Psoas muscle (tissue), 8 donors: ENCODE measurements at places on chromosomes 6 and 20. TPM values are rescaled to one million over a fixed set of nuclear protein-coding genes. Genes with fewer than 3 reads are reported as not detected.

ZC3H12D gene
- 0.32 TPM for total RNA-seq

GRCh38 chr6:28635547-28636158, 110.0 kb downstream of the GPX5 start:
- no peak for DNase-seq

GRCh38 chr20:43682446-43682845, 15.5 kb downstream of the MYBL2 start:
- DNase-seq, result no peak

DNA sequence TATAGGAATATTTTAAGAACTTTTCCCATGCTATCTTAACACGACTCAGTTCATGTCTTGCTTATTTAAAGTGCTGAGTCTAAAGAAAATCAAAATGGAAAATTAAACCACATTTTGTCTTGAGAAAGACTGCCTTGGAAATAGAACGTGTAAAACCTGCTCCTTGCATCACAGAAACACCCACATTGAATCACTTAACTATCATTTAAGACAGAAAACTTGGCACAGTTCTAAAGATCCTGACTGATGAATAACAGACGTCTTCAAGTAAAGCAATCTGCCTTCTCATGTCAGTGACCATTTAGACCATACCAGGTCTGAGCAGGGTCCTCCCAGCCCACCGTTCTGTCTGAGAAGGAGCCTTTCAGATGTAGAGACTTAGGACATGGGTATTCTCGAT, 7.4 kb downstream of the PERP start:
- no peak for DNase-seq

- DNase-seq, result no peak
These were observed 45.3 kb upstream of the ZNF184 start for GRCh38 chr6:27517928-27518787.

DNA sequence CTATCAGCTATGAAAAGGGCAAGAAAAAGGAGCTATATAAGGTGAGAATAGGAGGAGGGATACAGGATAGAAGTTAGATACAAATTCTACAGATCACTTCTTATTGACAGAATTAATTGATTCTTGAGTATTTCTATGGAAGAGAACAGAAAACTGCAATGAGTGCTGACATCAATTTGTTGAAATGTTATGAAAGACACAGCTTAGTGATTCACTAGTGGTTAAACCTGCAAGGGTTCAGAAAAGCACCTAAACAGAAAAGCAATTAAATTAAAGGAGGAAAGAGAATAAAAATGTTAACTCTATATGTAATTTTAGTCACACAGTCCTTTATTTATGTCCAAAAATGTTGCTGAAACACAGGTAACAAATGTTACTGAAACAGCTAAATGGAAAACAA, 254.4 kb upstream of the RUNX2 start:
- no peak for DNase-seq

AGER gene
- 1.2 TPM for total RNA-seq

DLK2 gene
- total RNA-seq, result not detected

DNA sequence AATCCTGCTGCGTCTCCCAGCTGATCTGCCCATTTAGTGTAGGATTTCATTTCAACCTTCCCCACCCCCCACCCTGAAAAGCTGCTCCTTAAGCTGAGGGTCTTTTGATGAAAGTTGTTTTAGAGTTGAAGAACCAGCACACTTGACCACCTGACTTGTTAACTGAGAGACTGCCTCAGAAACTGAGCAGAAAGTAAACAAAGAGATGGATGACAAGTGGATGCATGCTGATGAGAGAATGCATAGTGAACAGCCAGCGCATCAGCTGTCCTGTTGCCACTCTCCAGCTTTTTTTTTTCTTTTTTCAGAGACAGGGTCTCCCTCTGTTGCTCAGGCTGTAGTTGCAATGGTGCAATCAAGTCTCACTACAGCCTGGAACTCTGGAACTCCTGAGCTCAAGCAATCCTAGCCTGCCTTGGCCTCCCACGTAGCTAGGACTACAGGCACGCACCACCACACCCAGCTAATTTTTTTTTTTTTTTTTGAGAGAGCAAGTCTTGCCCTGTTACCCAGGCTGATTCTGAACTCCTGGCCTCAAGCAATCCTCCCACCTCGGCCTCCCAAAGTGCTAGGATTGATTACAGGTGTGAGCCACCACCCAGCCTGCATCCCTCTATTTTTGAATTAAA, 9.5 kb downstream of the RPL10A start:
- no peak for DNase-seq

SLC32A1 gene
- not detected for total RNA-seq

TMEM74B gene
- 2.1 TPM for total RNA-seq

SEMG1 gene
- not detected for total RNA-seq

DNA sequence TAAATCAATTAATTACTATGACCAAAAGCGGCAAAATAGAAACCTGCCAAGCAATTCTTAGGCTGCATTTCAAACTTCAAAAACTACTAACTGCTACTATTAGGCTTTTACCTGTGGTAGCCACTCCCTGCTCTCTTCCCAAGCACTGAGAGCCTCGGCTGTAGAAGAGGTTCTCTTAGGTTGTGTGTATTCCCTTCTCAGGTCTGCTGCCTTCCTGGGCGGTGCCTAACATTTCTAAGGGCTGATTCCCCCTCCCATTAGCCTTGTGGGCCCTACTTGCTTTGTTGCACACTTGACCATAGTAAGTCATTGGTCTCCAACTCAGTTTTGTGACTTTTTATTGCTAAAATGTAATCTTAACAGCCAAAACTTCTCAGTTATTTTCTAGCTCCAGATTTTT, 146.1 kb upstream of the C6orf118 start:
- no peak for DNase-seq

- DNase-seq, result no peak
These were observed 13.3 kb downstream of the PMEPA1 start for GRCh38 chr20:57696401-57696961.

DNA sequence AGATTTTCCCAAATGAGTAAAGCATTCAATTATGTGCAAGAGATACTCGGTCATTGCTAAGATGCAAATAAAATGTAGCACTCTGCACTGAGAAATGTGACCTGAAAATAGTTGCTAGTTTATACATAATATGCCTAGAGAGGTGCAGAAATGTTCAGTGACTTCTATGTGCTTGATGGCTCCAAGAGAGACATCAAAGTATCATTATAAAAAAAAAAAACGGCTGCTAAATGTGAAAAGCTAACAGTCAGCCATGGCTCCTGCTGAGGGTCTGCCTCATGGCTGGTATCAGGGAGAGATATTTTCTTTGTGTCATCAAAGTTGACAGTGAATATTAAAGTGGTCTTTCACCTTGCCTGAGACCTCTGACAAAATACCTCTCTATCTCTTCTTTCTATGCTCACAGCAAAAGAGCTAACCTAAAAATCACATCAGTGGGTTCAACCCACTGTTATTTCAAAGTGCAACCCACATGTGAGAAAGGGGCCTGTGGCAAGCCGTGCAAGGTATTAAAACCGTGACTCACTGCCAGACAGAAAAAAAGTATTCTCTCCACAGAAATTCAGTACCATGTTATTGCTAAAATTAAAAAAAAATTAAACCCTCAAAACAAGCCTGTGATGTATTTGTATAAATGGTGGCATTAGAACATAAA, 259.0 kb downstream of the HIVEP2 start:
- no peak for DNase-seq

DNA sequence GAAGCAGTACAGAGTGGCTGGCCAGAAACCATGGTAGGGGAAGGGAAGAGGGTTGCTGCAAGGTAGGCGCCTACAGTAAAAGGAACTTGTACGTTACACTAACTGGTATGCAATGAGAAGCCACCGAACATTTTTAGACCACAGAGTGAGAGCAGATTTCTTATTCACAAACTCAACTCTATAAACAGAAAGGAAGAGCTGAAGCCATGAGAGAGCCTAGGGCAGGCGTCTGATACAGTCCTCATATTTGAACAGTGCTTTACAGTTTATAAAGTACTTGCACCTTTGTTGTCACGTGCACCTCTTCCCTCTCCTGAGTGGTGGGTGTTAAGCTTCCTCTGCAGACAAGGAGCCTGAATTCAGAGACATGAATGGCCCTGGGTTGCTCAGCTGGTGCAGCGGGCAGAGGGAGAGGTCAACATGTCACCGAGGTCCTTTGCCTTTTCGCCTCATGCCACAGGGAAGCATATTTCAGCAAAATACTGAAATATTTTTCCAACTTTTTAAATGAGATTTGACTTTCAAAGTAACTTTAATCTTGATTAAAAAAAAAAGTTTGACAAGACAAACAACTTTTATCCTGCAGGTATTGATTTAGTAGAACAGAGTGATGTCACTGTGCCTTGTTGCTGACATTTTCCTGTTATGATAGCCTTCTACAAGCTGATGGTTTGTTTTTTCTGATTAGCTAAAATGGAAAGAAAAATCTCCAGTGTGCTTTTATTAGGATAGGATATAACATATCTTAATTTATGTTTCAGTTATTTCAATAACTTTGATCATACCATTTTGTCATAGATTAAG, 23.8 kb downstream of the UST start:
- DNase-seq, result no peak

SGK2 gene
- not detected for total RNA-seq

- no peak for DNase-seq
These were observed 128.2 kb upstream of the AFDN start for GRCh38 chr6:167698540-167698939.

DNA sequence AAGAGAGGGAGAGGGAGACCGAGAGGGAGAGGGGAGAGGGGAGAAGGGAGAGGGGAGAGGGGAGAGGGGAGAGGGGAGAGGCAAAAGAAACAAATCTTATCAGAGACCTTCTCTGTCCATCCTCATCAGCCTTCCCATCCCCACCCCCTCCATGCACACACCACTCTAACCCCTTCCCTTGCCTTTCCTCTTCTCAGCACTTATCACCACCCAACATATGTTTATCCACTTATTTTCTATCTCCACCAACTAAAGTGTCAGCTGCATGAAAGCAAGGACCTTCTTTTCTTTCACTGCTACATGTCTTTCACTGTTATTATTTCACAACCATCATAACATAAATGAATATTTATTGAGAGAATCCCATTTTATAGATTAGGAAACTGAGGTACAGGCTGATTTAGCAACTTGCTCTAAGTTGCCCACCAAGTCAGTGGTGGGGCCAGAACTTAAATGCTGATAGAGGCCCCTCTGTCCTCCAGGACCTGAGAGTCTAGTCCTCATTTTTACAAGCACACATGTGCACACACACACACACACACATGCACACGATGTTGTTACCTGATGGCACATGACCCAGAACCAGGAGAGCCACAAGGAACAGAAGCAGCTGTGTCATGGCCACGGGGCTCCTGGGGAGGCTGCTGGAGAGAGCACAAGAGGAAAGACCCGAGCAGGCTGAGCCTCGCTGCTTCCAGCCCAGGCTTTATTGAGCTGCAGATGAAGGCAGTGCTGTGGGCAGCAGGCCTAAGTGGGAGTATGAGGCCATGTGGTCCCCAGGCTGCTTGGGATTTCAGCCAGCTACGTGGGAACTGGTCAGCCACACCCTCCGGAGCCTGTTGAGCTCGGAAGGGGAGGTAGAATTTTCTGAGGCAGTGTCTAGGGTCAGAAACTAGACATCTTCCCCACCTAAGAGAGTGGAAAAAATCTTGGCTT, 2.3 kb downstream of the DEFB124 start:
- no peak for DNase-seq

FBXO5 gene
- total RNA-seq, result 1.1 TPM

MLN gene
- not detected for total RNA-seq

GRCh38 chr6:37050854-37051137, 45.3 kb downstream of the FGD2 start:
- DNase-seq, result no peak

- no peak for DNase-seq
These were observed 61.6 kb downstream of the PHACTR3 start for GRCh38 chr20:59665656-59666555.

GRCh38 chr6:39684790-39685488, 40.3 kb downstream of the KIF6 start:
- DNase-seq, result no peak

DNA sequence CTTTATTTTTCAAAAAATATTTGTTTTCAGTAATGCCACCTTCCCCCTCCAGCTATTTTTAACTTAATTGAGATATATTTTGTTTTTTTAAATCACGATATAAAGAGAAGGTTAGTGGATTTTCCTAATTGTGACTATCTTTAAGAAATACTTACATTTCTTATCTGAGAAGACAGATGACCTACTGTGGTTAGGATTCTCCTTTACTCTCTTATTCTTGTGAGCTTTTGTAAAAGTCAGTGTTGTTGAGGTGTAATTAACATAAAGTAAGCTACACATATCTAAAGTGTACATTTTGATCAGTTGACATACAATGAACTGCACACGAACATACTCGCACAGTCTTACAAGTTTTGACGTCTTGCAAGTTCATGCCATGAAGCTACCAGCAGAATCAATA, 144.7 kb downstream of the FARS2 start:
- DNase-seq, result no peak

DNA sequence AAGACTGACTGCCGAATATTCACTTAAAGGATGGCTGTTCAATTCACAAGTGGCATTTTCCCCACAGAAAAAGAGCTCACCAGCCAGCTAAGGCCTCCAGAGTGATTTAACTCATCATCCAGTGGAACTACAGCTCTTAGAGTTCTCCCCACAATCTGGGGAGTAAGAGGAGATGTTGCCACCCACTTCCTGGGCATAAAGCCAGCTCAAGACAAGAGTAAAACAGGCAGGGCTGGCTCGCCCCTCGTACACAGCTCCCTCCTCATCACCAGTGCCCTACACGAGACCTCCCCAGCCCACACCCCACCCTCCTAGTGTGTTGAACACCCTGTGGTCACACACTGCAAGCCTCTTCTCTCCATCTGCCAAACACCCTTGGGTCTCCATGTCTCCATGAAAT, 47.2 kb upstream of the IPCEF1 start:
- DNase-seq, result no peak

GRCh38 chr20:42862446-42862845, 327.3 kb downstream of the PTPRT start:
- no peak for DNase-seq

DNA sequence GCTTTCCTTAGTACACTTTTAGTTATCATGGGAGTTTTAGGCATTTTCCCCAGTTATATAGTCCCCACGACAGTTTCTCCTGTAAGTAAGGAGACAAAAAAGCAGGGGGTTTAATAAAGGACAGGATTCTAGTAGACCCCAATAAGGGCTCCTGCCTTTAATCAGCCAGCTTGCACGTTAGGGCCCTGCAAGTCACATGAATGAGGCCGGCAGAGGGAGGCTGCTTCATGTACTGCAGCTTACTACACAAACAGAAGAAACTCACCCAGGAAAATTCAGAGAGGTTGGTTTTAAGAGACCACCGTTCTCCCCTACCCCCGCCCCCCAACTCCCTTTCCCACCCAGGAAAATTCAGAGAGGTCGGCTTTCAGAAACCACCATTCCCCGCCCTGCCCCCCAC, 229.7 kb upstream of the MOCS1 start:
- no peak for DNase-seq

GRCh38 chr6:150495126-150495525, 104.6 kb upstream of the PLEKHG1 start:
- no peak for DNase-seq

- DNase-seq, result no peak
These were observed 67.3 kb upstream of the ZNF217 start for GRCh38 chr20:53660947-53661381.

GRCh38 chr6:141218583-141218982, 914.1 kb upstream of the GJE1 start:
- DNase-seq, result no peak
